ENCODE measurements at places on chromosomes 2 and 18.

DNA sequence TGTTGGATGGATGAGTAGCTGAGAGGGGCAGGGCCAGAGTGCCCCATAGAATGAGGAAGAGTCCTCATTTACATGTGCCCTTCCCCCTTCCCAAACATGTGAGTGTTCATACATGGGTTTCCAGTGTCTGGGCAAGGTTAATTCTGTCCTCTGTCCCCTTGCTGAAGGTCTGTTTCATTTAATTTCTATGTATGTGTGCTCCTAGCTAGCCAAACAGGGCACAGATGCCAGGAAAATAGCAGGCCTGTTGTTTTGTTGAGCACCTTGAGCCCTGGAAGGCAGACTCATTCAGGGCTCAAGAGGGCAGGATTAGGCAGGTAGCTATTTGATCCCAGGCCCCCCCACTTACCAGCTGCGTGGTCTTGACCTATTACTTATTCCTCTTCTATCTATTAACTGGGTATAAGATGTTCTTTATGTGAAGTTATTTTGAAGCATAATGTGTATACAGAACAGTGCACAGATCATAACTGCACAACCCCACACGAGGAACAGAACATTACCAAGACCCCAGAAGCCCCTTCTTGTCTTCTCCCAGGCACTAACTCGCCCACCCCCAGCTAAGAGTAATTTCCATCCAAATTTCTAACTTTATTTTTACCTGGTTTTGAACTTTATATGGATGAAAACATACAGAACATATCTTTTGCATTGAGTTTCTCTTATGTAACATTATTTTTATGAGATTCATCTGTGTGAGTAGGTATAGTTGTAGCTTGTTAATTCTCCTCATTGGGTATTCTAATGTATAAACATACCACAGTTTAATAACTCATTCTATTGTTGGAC is 164.3 kb downstream of the RPIA start:
- no peak for DNase-seq

GRCh38 chr2:20292984-20293383 is 57.7 kb downstream of the PUM2 start:
- DNase-seq: no peak

GRCh38 chr18:33467531-33467930 is 27.0 kb upstream of the CCDC178 start:
- no peak for DNase-seq

DNA sequence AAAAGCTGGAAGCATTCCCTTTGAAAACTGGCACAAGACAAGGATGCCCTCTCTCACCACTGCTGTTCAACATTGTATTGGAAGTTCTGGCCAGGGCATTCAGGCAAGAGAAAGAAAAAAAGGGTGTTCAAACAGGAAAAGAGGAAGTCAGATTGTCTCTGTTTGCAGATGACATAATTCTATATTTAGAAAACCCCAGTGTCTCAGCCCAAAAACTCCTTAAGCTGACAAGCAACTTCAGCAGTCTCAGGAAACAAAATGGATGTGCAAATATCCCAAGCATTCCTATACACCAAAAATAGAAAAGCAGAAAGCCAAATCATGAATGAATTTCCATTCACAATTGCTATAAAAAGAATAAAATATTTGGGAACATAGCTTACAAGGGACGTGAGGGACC is 11.1 kb downstream of the SLC8A1 start:
- DNase-seq: no peak
